ENCODE measurements at places on chromosomes 6 and 20.

GRCh38 chr6:162219266-162219665, 508.3 kb downstream of the PRKN start:
- no peak for DNase-seq

DNA sequence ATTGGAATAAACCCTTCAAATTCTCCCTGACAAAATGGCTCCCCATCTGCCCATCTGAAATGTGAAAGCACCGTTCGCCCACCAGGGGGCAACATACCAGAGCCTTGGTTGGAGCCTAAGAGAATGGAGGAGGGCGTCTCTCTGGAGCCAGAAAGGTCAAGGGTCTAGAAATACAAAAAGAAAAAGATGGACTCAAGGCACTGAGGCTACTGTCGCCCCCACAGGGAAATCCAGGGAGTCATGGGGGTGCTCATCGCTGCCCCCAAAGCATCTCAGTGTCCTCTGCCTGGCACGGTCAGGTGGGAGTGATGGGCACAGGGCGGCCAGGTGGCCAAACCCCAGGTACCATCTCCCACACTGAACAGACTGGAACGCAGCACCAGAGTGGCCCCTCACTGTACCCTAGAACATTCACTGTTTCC, 136.3 kb downstream of the ZMYND8 start:
- no peak for DNase-seq

DNA sequence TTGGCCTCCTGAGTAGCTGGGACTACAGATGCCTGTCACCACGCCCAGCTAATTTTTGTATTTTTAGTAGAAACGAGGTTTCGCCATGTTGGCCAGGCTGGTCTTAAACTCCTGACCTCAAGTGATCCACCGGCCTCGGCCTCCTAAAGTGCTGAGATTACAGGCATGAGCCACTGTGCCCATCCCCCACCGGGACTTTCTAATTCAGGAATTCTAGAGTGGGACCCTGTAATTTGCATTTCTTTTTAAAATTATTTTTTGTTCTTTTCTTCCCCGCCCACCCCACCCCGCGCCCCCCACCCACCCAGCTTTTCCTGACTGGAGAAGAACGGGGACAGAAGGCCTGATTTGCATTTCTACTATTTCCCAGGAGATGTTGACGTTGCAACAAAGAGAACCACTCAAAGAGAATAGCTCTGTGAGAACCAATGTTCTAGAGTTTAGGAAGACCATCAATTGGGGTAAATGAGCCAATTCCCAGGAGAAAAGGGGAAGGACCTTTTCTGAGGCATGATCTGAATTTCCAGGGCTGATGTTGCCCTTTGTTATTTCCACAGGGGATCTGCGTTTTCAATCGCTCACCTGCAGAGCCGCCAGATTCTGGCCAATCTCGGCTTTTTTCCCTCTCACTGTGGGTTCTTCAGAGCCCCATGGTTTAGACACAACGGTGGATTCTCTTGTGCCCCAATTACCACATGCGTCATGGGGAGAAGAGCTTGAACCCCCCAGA, 33.2 kb upstream of the TFAP2C start:
- no peak for DNase-seq

DNA sequence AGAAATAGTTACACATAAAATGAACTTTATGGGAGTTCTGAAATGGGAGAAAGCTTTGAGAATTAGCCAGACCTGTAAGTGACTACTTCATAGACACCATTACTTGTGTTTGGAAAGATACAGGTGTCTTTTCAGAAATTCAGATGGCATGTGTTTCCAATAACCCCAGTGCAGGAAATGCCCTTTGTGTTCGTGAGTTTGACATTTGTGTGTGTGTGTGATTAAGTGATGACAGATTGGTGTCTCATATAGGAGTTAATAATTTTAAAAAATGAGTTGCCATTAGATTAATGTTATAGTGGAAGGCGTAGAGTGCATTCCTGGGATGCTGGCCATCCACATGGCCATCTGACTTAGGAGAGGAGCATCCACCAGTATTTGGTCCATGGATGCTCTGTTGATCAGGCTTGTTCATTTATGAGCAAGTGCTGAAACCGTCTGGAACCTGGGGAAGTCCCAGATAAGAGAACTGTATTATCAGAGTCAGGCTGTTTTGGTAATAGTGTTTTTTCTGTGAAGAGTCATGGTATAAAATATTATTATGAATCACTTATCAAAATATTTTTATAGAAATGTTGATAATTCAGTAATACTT, 3.1 kb downstream of the STK4 start:
- DNase-seq = no peak

DNA sequence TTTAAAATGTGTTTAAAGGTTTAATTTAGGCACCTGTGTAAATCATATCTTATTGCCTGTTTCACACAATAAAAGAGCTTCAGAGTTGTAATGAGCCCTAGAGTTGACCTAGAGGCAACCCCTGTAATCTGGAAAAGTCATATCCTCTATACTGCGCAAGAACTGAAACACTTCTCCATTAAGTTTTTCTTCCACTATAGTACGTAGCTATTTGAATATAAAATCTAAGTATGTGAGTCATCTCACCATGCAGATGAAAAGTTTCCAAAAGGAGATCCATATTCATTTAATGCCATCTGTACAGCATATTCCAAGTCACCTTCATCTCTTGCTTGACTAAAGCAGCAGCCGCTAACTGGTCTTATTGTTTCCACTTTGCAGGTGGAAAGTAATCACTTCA, 26.0 kb upstream of the TAAR1 start:
- no peak for DNase-seq

DNA sequence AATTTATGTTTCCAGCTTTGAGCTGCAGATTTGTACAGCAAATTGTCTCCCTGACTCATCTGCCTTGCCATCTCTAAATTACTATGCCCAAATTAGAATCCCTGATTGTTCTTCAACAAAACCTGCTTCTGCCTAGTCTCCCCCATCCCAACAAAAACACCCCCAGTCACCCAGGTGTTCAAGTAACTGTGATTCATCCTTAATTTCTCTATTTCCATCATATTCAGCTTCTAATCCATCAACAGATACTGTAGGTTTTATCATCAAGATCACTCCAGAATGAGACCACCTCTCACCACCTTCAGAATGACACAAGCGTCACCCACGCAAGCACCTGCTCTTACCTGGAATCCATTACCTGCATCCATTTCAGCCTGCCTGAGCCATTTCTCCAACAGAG, 498.5 kb downstream of the PRKN start:
- no peak for DNase-seq

DNA sequence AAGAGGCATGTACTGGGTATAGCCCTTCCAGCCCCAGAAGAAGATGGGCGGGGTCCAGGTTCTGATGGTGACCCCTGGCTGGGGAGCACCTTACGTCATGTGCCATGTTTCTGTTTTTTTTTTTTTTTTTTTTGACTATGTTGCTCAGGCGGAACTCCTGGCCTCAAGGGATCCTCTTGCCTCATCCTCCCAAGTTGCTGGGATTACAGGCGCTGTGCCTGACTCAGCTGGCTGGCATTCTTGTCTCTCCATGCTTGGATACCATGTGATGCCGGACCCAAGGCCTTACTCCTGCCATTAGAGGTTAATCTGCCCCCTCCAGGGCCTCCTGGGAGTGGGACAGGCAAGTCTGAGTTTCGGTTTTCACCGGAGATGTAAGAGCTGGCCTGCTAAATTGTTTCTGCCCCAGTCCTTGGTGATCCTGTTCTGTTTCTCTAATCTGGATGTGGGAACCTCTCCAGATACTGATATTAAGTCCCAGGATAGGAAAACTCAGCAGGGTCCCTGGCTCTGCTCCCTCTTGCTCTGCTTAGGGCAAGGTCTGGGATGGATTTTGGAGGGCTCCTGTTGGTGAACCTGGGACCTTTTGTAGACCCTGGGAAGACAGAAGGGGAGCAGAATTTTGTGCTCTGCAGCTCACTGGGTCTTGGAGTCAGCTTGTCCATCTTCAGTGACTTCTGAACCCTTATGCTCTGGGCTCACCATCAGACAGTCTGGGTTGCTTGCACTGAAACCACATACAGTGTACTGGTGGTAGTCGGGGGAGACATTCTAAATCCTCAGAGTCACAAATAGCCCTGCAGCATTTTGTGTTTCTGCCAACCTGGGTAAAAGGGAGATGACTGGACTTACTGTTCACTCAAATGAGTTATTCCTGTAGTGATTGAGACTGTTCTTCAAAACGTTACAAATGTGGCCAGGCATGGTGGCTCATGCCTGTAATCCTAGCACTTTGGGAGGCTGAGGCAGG, 45.1 kb downstream of the PTK7 start:
- DNase-seq = no peak

- DNase-seq = no peak
Observed at GRCh38 chr6:111147440-111147839, 60.1 kb downstream of the SLC16A10 start.

DNA sequence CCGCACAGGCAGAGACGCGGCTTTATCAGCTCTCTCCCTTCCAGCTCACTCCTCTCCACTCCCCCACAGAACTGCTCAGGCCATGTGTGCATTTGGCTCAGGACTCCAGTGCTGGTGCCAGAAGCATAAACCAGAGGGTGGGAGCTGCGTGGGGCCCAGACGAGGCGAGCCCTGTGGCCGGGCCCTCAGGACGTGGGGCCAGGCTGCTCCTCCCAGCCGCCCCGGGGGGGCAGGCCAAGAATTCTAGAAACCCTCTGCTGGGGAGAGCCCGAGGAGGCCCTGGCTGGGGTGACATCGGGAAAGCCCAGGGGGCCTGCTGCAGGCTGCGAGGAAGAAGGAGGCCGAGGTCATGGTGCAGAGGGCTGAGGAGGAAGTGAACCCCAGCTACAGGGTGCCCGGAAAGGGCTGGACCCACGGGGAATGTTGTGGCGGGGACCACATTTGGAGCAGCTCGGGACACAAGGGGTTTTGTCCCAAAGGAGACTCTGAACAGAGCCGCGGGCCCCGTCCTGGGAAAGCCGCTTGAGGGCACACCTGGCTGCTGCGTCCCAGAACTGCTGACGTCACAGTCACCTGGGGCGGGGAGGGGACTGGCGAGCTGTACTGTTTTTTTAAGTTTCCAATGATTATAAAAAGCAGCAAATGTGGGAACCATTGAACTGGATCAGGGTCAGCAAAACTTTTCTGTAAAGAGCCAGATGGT, 107.1 kb downstream of the BANF2 start:
- no peak for DNase-seq

Data from SW 1271 (cell line).